Endothelial cell of umbilical vein (primary cell): ENCODE measurements at places on chromosomes 6 and 20. TPM values are rescaled to one million over a fixed set of nuclear protein-coding genes. Genes with fewer than 3 reads are reported as not detected.

GPSM3 gene
- total RNA-seq = 21.6 and 22.8 TPM in 2 replicates

GRCh38 chr6:100612094-100612493 lies 147.4 kb upstream of the SIM1 start:
- DNase-seq = no peak

DNA sequence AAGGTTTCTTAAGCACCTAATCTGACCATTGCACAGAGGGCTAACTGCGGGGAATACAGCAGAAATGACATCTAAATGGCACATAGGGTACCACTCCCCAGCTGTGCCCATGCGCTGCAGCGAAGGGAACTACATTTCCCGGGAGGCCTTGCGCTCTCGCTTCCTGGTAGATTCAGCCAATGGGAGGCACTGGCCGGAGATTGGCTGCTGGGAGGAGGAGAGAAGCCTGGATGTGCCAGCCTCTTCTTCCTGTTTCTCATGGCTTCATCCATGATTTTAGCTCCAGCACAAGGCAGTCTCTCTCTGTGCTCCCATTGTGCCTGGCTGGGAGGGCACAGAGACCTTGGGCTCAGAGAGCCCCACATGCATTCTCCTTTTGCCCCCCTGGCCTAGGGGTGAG lies 101.7 kb upstream of the FOXA2 start:
- DNase-seq = peak; percentile 70

PLN gene
- not detected in 2 replicates for total RNA-seq

GRCh38 chr6:25576919-25577318 lies 75.1 kb upstream of the SCGN start:
- no peak for DNase-seq

- no peak for DNase-seq
Measured at GRCh38 chr20:32201296-32201976, 6.1 kb downstream of the PLAGL2 start.

DNA sequence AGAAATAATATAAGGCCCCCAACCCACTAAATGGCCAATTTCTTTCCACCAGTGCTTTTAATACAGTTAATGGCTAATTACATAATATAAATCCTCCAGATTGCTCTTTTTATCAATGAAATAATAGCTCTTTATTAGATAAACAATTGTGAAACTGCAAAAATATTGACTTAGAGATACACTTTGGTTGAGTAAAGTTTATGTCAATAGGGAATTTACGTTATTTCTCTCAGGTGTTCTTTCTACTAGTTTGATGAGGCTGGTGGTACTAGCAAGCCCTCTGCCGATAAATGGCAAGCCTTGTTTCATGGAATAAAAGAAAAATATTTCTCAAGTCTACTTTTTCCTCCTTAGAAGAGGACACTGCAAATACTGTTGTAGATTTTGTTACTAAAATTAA lies 18.9 kb downstream of the RFX6 start:
- DNase-seq = no peak

DNA sequence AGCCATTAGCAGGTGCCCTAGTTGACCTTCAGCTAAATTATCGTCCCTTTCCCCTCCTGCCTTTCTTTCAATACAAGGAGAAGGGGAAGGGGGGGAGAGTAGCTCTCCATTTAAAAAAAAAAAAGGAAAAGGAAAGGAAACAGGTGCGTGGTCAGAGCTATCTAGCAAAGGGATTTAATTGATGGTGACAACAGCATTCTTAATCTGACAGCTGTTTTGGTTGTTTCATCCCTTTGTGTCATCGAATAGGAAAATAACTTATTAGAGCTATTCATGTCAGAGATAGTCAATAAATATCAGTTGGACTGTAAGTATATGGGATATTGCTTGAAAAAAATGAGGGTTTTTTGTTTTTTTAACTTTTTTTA lies 195.2 kb upstream of the SASH1 start:
- DNase-seq = no peak

MUCL3 gene
- not detected in 2 replicates for total RNA-seq

MYO6 gene
- total RNA-seq = 68.0 and 75.0 TPM in 2 replicates

DNA sequence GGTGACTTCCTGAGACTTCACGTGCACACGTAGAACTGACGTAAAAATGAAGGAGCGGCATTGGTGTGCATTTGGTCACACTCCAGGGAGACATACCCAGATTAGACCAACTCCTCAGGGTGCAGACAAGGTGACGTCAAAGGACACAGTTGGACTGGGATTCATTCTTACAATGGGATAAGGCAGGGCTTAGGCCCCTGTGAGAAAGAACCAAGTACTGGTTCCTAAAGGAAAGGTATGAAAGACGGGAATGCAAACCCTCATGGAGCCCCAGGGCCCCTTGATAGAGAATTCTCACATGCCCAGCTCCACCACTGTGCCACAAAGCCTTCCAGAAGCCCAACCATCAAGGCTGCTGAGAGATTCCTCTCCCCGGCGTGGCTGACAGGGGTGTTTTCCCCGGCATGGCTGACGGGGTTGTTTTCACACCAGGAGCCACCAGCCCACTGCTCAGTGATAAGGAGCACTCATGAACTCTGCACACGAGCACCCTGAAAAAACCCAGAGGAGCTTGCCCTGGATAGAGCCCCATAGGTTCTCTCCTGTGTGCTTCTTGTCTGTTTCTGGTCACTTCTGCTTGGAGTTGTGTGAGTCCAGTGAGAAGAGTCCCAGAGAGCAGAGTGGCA lies 90.1 kb downstream of the CAP2 start:
- no peak for DNase-seq

DNA sequence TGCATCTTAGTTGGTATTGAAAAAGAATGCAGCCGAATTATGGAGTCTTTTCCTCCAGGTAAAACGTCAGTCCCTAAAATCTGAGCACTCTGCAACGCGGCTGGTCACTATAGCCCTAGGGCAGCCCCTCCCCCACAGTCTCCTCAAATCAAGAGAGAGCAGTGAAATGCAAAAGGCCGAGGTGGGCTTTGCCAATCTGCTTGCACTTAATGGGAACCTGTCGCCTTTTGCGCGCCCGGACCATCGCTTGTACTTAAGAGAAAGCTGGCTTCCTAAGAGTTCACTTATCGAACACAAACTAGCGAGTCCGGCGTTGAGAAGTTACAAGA lies 447 bp downstream of the MCM3 start:
- DNase-seq = no peak

- no peak for DNase-seq
Measured at GRCh38 chr6:151387175-151387970, 4.0 kb downstream of the ZBTB2 start.

ADGB gene
- total RNA-seq = not detected in 2 replicates

GSTA3 gene
- total RNA-seq = not detected in 2 replicates

CDH26 gene
- total RNA-seq = not detected in 2 replicates

FBXO9 gene
- 58.9 and 67.3 TPM in 2 replicates for total RNA-seq

MAD2L1BP gene
- total RNA-seq = 32.3 and 34.9 TPM in 2 replicates
